GM04504 (cell line): ENCODE measurements at places on chromosomes 5 and 9.

GRCh38 chr9:79812507-79813257 is 240.9 kb downstream of the TLE4 start:
- DNase-seq: no peak

DNA sequence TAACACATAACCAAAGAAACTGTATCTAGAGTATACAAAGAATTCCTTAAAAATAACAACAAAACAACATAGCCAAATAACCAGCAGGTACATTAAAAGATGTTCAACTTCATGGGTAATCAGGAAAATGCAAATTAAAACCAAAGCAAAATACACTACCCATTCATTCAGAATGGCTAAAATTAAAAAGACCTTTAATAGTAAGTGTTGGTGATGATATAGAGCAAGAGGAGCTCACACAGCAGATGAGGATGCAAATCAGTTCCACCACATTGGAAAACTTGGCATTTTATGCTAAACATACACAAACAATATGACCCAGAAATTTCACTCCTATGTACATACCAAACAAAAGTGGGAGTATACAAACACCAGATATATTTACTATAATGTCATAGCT is 97.8 kb downstream of the DENND1A start:
- DNase-seq: no peak

DNA sequence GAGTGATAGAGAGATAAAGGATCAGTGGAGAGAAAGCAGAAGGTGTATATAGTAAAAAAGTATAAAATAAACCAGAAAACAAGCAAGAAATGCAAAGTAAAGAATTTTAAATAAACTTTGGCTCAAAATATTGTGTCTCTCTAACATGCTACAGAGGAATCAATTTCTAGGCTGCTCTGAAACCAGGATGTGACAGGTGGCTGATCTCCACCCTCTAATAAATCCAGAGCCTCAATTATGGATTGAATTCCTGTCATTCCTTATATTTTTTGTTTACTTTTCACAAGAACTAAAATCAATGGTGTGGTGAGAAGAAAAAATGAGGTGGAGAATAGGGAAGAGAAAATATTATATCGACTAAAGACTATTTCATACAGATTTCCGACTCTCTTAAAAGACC is 965.1 kb upstream of the SEMA6A start:
- DNase-seq: no peak

- no peak for DNase-seq
Observed at GRCh38 chr5:142810743-142811290, 40.6 kb downstream of the ARHGAP26 start.

DNA sequence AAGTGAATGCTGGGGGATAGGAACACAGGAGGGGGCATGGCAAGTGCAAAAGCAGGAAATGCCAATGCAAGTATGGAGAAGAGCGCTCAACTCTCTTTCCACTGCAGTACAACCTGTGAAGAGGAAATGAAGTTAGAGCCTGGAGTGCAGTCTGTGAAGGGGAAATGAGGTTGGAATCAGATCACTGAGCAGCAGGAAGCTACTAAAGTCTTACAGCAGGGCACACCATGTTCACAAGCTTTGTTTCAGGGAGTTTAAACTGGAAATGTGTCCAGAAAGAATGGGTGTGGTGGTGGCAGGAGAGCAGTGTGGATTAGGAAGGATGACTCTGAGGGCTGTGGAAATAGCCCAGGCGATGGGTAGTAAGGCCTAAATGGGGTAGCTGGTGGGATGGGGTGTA is 15.4 kb downstream of the ARHGEF37 start:
- DNase-seq: no peak

GRCh38 chr5:139711906-139712224 is 63.7 kb downstream of the CXXC5 start:
- no peak for DNase-seq

- peak; percentile 69 for DNase-seq
Observed at GRCh38 chr5:81755320-81755719, 4.4 kb upstream of the SSBP2 start.

DNA sequence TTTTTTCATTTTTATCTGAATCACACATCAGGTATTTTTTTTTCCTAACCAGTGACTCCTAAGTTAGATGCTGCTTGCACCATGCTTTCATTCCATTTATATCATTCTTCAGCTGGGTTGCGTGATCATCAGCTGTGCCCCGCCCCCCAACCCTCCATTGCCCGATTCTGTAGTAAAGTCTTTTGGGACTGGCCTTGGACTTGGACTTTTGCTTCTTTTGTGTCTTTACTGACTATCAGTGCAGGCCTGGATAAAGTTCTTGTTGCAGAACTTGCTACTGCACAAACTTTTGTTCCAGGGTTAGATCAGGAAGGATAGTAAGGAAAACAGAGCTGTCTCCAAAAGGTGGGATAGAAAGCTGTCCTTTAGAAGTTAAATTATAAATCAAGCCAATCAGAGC is 38.5 kb downstream of the SLC22A5 start:
- DNase-seq: no peak

GRCh38 chr9:98568234-98568908 is 140.4 kb downstream of the GABBR2 start:
- DNase-seq: no peak

DNA sequence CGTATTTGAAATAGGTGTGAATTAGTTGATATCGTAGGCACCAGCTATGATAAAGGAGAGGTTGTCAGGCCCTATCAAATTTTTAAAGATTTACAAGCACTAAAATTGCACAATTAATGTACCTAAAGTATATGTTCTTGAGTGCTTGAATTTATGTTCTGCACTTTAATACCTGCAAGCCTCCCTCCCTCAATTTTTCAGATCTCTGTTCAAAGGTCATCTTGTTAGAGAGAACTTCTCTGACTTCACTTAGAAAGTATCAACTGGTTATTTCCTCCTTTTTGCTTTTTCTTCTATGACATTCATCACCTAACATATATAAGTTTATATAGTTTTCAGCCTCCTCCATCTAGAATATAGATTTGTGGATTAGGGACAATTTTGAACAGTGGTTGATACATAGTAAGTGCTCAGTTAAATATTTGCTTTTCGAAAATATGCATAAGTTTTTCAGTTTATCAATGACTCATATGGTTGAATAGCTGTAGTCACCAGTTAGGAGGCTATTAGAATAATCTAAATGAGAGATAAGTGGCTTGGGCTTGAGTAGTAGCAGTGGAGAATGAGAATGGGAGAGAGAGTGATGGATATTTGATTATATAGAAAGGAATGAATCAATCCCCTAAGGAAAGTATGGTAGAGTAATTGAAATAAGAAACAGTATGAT is 37.3 kb downstream of the LOX start:
- no peak for DNase-seq

- no peak for DNase-seq
Observed at GRCh38 chr9:22682536-22682935, 235.9 kb downstream of the DMRTA1 start.

GRCh38 chr5:168156170-168156569 is 135.3 kb upstream of the WWC1 start:
- DNase-seq: no peak

- no peak for DNase-seq
Observed at GRCh38 chr5:107602896-107603295, 67.8 kb downstream of the EFNA5 start.

DNA sequence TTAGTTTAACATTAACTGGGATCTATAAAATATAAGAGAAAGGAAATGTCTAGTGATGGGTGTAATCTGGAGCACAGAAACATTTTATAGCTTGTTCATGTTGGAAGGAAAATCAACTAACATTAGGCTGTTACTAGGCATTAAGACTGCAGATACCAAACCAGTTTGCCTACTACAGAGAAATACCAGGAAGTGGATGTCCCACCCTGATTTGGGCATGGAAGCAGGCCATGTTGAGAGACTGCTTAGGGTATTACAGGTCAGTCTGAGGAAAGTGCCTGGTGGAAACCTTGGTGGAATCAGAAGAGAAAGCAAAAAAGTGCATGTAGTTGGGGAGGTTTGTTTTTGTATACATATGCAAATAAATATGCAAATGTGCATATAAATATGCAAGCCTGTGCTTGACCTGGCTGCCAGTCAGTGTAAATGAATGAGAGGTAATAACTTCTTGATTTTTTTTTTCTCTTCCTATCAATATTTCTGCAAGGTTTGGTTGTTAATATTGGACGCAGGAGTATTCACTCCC is 9.6 kb upstream of the CCDC112 start:
- no peak for DNase-seq

- DNase-seq: no peak
Observed at GRCh38 chr9:95641586-95641985, 124.8 kb upstream of the PTCH1 start.

GRCh38 chr5:92838253-92838652 is 742.8 kb downstream of the NR2F1-AS1 start:
- no peak for DNase-seq

DNA sequence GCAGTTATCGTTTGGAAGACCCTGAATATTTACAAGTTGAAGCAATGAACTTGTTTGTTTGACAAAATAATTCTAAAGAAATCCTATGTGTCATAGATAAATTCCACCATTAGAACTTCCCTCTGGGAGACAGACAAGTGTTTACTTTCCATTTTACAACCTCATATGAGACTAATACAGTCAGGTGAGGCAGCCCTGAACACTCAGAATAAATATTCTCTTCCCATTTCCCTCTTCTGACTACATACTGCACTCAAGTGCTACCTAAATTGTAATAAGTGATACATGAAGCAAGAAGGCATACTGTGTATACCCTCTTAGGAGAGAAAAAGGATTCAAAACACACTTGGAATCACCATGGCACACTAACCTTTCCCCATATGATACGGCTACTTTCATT is 6.8 kb downstream of the RASEF start:
- DNase-seq: no peak

DNA sequence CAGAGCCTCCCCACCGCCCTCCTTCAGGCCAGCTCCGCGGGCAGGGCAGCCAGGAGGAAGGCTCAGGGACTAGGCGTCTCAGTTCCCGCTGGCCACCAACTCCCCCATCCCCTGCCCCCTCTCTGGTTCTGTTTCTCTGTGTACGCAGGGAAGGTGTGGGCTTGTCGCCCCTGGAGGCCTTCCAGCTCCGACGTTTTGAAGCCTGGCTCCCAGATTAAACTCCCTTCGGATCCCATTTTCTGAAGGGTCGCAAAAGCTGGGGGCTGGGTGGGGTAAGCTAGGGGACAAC is 346 bp downstream of the ATOX1 start:
- DNase-seq: no peak
